Activated T-helper 2 cell treated with anti-CD3 and anti-CD28 coated beads, Interferon-gamma antibody, Interleukin-2, Interleukin-4, amounts not matched to agents 10 μg/mL and 5 μg/mL and 100 μg/mL, durations not matched to agents 14 hours and 24 hours and 36 hours (primary cell): ENCODE measurements at places on chromosomes 4 and X.

DNA sequence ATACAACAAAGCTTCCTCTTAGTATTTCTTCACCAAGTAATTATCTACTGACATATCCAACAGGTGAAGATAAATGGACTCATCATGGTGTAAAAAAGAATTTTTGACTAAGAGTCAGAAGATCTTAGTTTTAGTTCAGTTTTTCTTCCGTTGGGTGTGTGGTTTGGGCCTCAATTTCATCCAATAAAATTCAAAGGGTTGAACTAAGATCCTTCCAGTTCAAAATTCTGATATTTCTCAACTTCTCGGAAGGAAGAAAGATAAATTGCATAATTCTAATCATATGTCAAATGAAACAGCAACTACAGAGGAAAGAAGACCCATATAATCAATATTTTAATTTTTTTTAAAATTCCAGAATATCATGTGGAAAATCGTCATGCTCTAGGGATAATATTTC is 192.7 kb downstream of the SPRY1 start:
- DNase-seq = no peak

DNA sequence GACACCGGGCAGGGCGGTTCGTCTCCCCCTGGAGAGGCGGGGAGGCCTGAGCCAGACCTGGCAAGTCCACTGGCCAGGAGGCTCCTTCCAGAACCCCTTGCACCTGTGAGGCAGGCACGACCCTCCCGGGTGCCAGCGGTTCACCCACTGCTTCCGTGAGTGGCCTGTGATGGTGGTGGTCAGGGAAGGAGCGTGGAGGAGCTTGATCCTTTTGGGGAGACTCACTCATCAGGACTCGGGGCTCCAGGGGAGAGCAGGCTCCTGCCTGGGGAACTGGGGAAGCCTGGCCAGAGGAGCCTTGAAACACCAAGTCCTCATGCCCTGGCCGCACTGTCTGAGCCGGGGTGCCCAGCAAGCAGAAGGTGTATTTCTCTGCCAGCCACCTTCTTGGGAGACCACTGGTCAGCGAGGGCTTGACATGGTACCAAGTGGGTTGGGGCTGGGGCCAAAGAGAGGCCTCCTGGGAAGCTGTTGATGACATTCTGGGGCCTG is 860 bp downstream of the FAM50A start:
- no peak for DNase-seq

- no peak for DNase-seq
These were observed 223.4 kb downstream of the FAM47B start for GRCh38 chrX:35166023-35166422.

DNA sequence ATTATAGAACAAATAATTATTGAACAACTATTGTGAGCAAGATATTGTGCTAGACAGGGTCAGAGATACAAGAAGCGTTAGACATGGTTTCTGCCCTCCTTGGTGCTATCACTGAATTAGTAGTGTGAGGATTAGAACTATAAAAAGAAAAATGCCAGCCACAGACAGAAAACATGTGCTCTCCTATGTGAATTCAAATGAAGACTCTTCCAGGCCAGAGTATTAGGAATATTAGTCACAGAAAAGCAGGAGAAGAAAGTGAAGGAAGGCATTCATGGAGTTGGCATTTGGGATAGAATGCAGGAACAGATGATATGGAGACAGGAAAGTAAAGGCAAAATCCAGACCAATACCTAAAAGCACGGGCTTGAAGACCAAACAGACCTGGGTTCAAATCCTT is 179.6 kb upstream of the TENM3 start:
- no peak for DNase-seq
